ENCODE measurements at places on chromosomes 4 and X.

- no peak for DNase-seq
Observed at GRCh38 chrX:105006996-105007395, 213.5 kb downstream of the TEX13A start.

GRCh38 chrX:86146102-86146501 is 2.1 kb upstream of the DACH2 start:
- no peak for DNase-seq

DNA sequence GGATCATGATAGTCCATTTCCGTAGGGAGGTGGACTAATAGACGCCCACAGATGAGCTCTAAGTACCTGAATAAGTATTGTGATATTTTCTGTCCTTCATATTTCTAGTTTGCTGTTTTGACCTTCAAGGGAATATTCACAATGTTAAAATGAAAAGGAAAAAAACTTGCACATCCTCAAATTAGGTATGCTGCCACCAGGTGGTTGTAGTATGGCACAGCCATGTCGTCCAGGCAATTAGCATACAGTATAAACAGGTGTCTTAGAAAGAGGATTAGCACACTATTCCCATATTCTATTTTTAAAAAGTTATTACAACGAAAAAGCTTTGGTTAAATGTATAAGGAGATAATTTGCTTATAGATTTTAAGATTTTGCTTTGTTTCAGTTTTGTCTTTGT is 802.0 kb downstream of the RPA4 start:
- DNase-seq, result peak; percentile 13

DNA sequence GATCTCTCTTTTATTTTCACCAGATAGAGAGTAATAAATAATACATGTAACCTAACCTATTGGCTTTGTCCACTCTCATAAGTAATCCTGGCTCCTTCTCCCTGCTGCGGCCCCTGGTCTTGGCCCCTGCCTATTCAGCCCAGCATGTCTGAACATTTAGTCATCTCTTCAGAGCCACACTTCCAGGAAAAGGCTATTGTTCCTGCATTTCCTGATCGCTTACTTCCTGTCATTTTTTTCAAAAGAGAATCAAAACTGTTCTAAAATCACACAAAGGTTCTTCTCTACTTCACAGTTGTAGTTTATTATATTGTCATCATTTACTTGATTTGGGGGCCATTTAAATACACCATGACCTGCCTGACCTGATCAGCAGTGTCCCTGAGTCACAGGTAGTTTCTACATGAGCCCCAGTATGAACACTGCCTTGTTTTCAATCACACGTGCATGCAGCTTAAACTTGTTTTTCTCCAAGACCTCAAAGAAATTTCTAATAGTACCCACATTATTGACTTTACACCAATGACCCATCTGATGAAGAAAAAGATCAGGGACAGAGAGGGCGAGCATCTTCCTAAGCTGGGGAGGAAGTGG is 47.4 kb upstream of the KDR start:
- peak; percentile 44 for DNase-seq

GRCh38 chrX:130079824-130080406 is 30.4 kb downstream of the ELF4 start:
- DNase-seq, result peak; percentile 70

- DNase-seq, result no peak
Observed at GRCh38 chrX:51569561-51569960, 49.2 kb downstream of the CENPVL3 start.

DNA sequence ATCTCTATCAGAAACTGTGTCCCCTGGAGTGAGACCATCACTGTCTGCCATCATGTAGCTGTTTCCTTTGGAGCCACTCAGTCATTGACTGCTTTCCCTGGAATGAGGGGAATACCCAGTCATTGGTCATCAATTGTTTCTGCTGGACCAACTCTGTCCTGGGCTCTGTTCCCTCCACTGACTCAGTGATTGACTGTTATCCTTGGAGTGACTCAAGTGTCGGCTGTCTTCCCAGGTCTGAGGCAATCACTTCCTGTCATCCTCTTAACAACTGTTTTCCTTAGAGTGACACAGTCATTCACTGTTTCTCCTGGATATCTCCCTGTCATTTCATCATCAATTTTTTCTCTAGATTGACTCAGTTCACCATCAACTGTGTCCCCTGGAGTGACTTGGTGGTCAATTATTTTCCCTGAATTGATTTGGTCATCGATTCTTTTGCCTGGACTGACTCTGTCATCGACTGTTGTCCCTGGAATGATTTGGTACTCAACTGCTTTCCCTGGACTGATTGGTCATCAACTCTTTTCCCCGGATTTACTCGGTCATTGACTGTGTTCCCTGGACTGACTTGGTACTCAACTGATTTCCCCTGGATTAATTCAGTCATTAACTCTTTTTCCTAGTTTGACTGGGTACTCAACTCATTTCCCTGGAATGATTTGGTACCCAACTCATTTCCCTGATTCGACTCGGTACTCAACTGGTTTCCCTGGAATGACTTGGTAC is 327.9 kb upstream of the VCX start:
- DNase-seq, result peak; percentile 72

DNA sequence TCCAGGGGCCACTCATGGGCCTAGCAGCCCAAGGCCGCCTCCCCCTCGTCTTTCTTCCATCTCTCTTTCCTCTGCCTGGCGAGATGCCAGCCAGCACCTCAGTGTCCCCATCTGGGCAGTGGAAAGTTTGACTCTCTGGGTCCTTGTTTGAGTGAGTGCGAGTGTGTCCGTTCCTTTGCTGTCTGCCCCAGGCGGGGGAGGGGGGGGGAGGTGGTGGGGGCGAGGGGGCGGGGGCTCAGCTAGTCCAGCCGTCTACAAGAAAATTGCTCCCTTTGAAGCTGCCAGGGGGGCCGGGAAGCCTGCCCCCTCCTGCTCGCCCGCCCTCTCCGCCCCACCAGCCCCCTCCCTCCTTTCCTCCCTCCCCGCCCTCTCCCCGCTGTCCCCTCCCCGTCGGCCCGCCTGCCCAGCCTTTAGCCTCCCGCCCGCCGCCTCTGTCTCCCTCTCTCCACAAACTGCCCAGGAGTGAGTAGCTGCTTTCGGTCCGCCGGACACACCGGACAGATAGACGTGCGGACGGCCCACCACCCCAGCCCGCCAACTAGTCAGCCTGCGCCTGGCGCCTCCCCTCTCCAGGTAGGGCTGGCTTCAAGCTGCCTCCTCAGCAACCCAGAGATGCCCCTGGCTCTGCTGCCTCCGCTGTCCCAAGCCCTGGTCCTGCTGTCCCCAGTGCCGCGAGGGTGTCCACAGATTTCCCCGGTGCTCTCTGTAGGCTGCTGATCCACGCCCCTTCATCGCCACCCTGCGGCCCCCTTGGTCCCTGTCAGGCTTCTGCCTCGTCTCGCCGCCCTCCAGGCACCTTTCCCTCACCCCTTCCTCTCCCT is at the start of gene BGN:
Gene BGN, plus strand, starts transcription at position 440 of the 821 bp plus-strand sequence. CDS start 9,652 bp downstream, outside the sequence.
- DNase-seq, result peak; percentile 75

DNA sequence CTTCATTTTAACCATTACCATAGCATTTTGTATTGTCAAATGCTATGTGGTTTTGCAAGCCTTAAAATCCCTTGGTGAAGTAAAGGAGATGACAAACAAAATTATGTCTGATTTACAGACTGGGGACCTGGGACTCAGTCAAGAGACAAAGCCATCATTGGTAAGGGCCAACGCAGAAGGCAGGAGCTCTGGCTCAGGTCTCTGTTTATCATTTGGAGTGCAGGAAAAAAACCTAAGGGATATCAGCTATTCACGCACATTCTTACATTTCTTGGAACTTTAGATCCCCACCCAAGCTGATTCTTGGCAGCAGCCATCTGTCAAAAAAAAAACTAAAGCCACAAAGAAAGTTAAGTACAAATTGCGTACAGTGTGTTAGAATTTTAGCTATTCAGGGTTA is 731.9 kb downstream of the STPG2 start:
- no peak for DNase-seq

GRCh38 chr4:126678618-126679017 is 954.1 kb upstream of the INTU start:
- no peak for DNase-seq

GRCh38 chr4:82639971-82640370 is 78.2 kb upstream of the TMEM150C start:
- DNase-seq, result no peak

DNA sequence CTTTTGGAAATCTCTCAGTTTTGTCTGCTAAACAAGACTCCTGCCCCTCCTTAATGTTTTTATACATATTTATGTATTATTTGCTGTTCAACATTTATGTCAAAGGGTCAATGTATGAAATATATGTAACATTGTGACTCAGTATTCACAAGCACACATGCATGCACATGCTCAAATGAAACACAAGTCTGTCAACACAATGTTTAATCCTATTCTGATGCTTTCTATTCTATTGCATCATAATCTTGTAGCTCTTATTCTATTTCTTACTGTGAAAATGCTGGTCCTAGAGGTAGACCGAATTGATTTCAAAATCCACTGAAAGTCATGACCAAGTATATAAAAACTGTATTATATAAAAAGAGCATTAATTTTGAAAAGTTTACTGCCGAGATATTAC is 1463.3 kb downstream of the C4orf33 start:
- no peak for DNase-seq

GRCh38 chr4:85367815-85368214 is 107.1 kb upstream of the ARHGAP24 start:
- no peak for DNase-seq

DNA sequence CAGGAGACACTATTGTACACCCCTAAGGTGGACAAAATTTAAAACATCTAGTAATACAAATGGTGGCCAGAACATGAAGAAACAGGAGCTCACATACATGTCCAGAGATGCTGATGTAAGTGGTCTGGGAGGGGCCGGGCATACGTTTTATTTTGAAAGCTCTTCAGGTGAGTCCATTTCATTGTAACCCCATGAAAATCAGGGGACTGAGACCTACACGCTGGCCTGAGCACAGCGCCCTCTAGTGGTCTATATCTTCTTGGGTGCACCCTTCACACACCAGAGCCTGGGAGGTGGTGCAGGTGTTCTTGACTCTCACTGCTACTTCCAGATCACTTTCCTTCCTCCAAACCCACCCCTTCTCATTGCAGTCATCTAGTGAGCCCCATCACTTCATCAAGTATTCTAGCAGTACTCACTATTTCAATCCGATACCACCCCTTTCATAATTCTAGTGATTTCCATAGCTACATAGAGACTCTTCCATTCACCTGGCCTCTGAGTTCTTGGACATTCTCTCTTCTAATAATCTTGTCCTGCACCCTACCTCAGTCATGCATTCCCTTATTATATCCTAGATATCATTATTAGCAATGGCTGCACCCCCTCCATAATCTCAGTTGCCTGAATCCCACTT is 4.3 kb upstream of the TLR6 start:
- DNase-seq, result peak; percentile 7

GRCh38 chr4:10500776-10501175 is 43.5 kb upstream of the ZNF518B start:
- no peak for DNase-seq

GRCh38 chr4:58962424-58962823 is 1852.2 kb upstream of the IGFBP7 start:
- no peak for DNase-seq

- DNase-seq, result no peak
Observed at GRCh38 chr4:79025170-79025569, 85.9 kb upstream of the PAQR3 start.

DNA sequence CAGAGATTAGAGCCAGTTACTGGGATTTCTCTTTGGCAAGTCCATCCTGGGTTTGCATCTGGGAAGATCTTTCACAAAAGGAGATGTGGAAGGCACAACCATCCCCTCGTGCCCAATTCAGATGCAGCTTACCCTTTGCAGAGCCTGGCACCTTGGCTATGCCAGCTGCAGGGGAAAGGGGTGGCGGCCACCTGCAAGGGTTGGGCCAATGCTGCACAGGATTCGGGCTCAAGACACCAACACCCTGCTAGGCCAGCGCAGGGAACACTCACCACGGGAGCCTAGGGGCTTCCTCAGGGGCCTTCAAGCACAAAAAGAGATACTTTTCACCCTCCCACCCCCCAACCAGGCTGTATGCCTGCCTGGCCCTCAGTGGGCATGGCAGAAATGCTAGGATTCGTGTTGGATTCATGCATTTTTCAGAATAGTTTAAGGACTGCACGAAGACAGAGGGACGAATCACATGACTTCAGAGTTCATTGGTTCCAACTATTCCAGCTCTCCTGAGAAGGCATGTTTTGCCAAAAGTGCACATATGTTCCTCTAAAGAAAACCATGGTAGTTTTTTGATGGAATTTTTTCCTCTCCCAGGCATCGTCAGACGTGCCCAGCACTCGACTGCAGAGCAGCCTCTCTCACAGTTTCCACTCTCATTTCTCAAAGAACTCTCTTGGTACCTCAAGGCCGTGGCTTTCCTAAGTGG is 94.4 kb downstream of the PHKA2 start:
- no peak for DNase-seq

- DNase-seq, result no peak
Observed at GRCh38 chr4:90960840-90961239, 833.6 kb downstream of the CCSER1 start.

DNA sequence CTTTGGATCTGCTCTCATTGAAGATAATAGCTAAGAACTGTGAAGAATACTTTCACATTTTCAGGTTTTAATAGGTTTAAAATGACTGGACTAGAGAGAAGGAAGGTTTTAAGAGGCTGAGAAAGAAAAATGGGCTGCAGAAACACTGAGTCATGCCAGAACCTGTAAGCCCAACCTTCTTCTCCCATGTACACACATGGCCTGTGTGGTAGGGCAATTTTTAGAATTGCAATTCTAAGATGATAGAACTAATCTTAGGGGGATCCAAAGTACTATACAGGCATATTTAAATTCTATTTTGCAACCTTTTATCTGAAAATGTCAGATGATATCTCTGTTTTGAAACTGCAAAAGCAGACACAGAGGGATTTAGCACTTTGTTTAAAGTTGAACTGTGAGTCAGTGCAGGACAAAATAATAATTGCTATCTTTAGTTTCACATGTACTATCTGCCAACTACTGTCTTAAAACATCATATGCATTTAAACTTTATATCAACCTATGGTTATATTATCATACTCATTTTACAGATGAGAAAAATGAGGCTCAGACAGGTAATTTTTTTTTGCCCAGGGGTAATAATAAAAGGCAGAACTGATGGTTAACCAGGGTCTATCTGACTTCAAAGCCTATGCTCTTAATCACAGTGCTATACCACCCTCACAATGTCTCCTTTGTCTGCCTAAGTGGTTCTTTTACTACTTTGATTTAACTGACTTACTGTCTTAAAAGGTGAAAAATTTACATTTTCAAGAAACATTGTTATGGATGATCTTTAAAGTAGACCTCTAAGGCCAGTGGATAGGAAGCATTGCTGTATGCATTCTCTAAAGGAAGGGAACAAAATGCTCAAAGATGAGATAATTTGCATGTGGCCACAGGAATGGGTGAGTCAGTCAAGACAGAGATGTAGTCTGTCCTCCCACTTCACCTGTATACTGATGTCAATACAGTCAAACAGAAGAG is 4.3 kb downstream of the TMPRSS11E start:
- no peak for DNase-seq

DNA sequence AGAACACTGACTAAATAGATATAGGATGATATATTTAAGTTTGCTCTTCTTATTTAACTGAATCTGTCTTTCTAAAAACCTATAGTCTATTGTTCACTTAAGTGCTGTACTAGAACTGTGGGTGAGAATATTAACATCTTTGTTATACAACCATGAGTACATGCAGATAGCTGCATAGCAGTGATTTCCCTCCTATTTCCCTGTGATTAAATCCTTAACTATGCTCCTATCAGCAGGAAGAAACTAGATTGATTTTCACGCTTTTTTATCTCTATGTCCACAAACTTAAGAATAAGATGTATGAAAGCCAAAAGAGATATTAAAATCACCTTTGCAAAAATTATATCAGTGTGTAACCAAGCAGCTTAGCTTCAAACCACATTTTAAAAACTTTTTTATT is 11.3 kb upstream of the UGT2A3 start:
- DNase-seq, result no peak
